ENCODE measurements at places on chromosomes 4 and X.

DNA sequence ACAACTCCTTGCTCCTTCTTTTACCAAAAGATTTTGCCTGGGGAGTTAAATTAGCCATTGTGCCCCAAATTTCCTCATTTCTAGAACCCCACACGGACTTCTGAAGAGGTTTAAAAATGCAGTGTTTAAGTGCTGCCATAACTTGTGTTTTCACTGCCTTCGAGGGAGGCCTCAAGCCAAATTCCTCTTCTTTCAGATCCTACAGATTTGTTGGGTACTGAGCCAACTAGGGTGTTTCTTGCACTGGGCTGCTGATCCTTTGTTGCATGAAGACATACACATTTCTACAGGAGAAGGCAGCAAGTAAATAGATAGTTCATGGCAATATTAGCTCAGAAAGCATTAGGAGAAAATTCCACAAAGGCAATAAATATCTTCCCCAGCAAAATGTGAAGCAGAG, 43.8 kb downstream of the GLRA2 start:
- DNase-seq: no peak

DNA sequence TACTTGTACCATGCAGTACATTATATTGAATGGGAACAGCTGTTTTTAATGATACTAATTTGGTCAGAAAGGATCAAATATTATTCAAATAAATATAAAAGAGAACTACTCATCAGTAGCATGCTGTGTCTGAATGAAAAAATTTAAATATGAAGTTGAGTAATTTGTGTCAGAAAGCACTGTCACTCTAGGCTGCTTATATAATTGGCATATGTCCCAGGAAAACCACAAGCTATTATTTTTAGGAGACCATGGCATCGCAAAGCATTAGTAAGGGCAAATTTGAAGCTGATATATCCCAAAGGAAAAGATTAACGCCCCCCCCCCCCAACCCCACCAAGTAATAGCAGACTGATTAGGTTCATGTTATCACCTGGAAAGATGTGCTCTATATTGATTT, 388.5 kb upstream of the SPANXN4 start:
- DNase-seq: no peak

- DNase-seq: peak; percentile 10
Observed at GRCh38 chr4:88458104-88458740, 1.3 kb downstream of the HERC5 start.

DNA sequence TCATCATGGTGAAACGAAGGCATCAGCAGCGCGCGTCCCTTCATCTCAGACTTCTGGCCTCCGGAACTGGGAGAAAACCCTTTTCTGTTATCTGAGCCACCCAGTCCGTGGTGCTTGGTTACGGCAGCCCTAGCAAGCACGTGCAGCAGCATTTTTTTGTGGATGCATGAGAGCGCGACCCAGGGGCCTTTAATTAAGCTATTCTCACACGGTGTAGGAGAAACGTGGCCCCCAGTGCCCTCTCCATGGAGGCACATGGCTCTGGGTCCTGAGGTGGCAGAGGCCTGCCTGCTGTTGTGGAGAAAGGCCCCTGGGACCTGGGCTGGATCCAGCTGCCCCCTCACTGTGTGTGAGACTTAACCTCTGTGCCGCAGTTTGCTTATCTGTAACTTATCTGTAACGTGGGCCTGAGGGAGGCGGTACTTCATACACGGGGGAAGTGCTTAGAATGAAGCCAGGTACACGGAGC, 9.5 kb downstream of the CLCN4 start:
- DNase-seq: no peak

DNA sequence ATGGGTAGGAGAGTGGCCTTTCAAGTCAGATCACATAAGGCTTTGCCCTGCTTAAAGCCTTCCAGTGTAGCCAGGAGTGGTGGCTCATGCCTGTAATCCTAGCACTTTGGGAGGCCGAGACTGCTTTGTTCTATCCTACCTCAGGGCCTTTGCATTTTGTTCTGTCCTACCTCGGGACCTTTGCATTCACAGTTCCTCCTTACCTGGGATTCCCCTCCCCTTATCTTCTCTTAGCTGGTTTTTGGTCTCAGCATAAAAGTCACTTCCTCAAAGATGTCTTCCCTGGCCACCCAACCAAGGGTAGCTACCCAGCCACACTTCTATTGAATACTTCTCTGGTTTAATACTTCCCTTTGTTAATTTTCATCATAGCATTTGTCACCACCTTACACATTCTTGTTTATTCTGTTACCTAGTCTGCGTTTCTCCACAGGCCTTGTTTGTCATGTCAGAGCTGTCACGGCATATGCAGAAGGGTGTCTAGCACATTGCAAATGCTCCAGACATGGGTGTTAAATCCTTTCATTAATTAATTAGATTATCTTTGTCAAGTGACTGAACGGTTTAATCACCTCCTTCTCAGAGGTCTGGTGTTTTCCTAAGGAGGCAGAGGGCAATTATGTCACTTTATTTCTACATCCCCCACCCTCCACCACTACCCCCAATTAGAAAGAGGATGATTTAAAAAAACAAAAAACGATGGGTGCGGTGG, 11.3 kb upstream of the SETD7 start:
- no peak for DNase-seq

- DNase-seq: no peak
Observed at GRCh38 chrX:150507251-150507856, 61.1 kb upstream of the MTM1 start.

- DNase-seq: no peak
Observed at GRCh38 chr4:25857403-25857802, 5.4 kb downstream of the SEL1L3 start.

DNA sequence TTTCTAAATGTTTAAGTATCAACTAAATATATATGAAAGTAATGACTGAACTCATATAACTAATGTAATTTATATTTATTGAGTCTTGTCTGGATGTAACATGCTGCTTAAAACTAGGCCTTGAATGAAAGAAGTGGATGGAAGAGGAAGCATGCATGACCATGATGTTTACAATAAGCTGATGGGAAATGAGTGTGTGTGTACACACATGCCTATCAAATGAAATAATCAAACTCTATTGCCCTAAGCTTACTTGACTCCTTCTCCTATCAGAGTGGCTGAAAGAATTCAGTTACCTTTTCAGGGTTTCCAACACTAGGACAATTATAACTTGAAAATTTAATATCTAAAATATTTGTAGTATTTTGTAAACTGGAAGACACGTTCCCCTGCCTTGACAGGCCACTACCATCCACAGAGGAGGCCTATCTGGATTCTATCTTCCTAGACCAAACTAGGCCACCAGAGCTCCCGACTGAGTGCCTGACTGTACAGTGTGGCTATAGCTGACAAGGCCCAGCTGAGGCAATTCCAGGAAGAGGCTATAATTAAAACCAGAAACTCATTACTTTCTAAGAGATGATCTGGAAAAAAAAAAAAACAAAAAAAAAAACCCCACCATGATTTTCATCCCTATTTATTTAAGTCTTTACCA, 7.6 kb downstream of the ARSJ start:
- DNase-seq: no peak

- DNase-seq: no peak
Observed at GRCh38 chr4:176256921-176257320, 12.1 kb downstream of the ASB5 start.

- no peak for DNase-seq
Observed at GRCh38 chr4:151887031-151887815, 126.4 kb upstream of the GATB start.

DNA sequence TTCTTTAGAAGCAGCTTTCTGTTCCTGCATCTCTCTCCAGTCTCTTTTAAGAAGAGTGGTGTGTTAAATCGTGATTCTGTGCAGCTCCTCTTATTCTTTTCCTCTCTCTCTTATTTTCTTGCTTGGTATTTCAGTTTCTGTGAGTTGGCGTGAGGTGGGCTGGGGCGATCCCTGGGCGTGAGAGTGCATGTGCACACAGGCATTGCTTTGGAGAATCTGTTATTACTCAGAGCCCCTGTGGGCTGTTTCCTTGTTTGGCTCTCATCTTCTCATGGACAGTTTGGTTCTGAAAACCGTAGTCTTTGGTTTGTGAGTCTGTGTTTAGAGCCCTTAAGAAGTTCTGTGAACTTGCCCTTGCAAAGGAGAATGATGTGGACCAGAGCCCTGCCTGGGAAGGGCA, 97.2 kb upstream of the CLNK start:
- DNase-seq: no peak

DNA sequence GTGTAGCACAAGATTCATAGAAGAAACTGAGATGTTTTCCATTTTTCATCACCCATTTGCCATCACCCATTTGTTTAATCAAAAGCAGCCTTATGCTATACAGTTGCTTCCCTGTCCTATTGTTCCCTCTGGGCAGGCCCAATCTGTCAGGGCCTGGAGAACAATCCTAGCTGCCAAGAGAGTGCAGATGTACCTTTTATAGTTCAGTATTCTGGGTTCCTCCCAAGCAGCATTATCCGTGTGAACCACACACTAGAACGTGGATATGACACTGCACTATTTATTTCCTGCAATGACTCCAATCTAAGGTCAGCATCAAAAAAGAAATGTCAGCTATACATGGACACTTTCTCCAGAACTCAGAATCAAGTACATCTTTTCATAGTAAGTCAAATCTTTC, 269.0 kb downstream of the ADGRA3 start:
- DNase-seq: no peak

DNA sequence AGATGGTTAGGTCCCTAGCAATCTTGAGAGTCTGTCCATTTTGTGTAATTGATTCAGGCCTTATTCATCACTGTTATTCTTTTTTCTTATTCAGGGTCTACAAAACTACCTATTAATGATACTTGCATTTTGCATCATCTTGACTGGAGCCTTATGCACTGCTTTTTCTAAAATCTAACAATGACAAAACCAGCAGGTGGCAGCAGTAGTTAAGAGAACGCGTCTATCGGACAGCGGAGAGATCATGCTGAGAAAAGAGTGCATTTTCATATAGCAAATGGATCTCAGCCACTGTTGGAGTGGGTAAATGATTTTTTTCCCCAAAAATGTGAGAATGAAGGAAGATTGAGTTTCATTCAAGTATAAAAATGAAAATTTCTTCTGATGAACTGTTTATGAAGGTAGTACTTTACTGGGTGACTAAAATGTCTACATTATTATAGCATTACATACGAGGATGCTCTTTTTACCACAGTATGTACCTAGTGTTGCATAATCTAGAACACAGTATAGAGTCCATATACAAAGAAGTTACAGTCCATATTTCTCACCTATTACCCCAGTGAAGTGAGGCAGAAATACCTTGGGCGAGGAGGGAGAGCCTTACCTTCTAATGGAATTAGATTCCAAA, 43.2 kb downstream of the TMEM144 start:
- peak; percentile 87 for DNase-seq

DNA sequence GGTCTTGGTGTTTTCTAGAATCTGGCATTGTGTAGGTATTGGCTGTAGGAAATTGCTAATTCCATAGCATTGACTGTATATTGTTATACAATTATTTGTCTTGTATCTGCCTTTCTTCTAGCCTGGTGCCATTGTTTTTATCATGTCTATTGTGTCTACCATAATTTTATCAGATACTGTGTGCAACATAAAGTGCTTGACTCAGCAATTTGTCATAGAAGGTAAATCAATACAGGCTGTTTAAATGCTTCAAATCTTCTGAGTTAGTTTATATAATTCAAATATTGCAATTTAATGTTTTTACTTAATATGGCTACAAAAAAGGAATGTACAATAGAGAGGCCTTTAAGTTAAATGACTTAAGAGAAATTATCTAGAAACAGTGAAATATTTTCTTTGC, 263.3 kb upstream of the UGT8 start:
- no peak for DNase-seq

DNA sequence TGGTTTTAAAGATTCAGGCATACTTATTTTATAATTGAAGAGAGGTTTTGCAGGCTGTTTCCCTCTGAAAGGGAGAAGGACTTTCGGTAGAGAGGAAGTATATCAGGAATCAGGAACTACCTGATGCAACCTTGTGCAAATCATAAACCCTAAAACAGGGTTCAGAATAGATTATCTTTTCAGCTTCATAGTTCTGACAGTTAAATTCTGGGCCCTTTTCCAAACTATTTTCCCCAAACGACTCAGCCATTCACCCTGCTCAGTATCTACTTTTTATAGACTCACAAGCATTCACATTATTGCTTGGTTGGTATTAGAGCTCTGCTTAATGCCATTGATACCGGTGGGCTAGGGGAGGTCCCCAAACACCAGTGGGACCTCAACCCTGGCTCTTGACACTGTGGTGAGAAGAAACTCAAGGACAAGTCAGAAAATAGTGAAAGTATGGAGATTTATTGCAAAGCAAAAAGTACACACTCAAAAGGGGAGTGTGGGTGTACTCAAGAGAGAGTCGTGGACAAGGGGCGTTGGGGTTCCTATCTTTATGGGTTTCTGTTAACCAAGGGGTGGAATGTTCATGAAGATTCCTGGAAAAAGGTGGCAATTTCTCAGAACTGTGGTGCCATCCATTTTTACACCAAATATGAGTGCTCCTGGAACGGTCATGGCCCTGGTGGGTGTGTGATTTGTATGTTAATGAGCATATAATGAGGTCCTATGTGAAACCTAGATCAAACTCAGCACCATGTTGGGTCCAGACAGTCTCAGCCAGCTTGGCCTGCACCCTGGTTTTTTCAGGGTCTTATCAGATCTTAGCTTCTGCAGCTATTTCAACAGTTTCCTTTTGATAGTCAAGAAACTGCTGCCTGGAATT, 238.3 kb downstream of the DCLK2 start:
- no peak for DNase-seq

GRCh38 chrX:15056044-15056443, 182.8 kb downstream of the MOSPD2 start:
- DNase-seq: no peak

- no peak for DNase-seq
Observed at GRCh38 chrX:49978176-49978575, 55.8 kb downstream of the CLCN5 start.

DNA sequence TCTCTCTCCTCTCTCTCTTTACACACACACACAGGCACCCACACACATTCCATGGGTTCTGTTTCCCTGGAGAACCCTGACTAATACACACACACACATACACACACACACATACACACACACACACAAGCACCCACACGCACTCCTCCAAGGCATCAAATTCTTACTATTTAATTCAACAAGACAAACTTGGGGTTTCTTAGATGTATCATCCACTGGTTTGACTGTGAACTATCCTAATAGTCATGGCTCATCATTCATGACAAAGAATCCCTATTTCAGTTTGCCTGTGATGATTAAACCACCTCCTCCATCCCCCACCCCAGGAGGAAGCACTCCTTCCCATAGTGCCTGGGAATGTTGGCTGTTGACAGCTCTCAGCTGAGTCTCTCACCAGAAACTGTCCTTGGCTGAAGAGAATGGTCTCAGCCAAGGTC, 98.2 kb downstream of the USP46 start:
- no peak for DNase-seq
